Fibroblast of gingiva (primary cell): ENCODE measurements at places on chromosomes 7 and 10.

- DNase-seq: no peak
Measured at GRCh38 chr7:150631084-150631826, 930 bp downstream of the GIMAP6 start.

GRCh38 chr7:80316811-80317210 is 182.2 kb downstream of the GNAI1 start:
- DNase-seq: no peak

GRCh38 chr10:35910234-35910633 is 268.1 kb upstream of the FZD8 start:
- peak; percentile 60 for DNase-seq

- DNase-seq: no peak
Measured at GRCh38 chr10:96118604-96119450, 11.3 kb upstream of the ZNF518A start.

GRCh38 chr7:49763791-49764190 is 9.6 kb upstream of the VWC2 start:
- no peak for DNase-seq

GRCh38 chr10:97292862-97293198 is 393 bp upstream of the ARHGAP19 start:
- no peak for DNase-seq

- DNase-seq: peak; percentile 82
Measured at GRCh38 chr7:4621396-4621795, 60.7 kb upstream of the FOXK1 start.

DNA sequence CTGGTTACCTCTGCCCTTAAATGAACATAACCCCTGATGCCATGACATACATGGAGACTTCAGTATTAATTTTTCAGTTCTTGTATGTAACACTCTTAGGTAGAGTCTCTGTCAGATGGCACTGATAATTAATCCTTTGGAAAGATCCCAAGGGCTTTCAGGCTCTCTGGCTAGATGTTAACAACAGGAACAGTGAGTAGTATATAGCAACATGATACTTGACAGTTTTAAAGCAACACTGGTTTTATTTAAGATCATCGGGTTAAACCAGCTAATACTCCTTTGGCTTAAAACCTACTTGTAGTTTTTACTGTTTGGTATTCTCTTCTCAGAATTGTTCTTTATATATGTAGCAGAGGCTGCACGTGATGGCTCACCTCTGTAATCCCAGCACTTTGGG is 27.3 kb downstream of the AHCYL2 start:
- DNase-seq: no peak

GRCh38 chr7:120961638-120962173 is 11.1 kb downstream of the ING3 start:
- no peak for DNase-seq

DNA sequence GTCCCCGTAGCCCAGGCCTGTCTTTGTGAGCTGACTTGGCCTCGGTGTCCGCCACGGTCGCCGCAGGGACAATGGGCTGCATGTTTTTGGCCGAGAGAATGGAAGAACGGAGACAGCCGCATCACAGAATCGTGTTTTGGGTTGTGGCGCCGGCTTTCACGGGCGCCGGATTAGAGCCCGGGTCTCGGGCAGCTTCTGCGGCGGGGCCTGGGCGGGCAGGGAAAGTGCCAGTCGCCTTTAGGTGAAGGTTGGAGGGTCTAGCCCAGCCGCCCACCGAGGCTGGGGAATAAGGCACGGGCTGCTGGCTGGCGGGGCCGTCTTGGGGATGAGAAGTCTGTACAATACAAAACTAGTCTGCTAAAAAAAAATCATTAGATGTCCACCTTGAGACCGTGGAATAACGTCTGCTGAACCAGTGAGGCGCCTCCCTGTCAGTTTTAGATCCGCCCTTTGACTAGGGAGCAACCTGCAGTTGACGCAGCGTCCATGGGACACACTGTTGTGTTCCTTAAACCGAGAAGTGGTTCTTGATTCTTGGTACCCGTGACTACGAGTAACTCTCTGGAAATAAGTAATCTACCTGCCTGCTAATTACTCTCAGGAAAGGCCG is 577 bp downstream of the DNAJB9 start:
- DNase-seq: peak; percentile 38

DNA sequence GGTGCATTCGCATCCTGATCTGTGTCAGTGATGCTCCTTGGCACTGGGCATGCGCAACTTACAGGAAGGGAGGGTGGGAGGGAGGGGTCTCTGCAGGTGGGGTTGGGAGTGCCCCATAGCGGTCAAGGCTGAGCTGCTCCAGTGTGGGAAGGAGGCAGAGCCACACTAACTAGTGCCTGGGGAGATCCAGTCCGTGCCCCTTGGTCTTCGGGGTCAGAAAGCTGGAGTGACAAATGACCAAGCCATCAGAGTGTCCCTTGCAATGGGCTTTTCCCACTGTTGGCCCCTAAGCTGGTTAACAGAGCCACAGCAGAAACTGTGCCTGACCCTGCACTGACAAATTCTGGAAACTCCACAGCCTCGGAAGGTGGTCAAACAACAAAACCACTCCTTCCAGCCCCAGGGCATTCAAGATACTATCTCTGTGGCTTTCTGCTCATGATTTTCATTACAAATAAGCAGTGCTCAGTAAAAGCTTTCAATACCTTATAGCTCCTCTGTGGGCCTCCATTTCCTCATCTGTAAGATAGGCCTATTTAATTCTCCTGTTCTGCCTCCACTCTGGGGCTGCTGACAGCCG is 138.1 kb upstream of the UNC5B start:
- DNase-seq: no peak

- DNase-seq: no peak
Measured at GRCh38 chr7:21054427-21055112, 267.9 kb upstream of the SP8 start.

- DNase-seq: no peak
Measured at GRCh38 chr10:115861455-115861854, 411.6 kb downstream of the GFRA1 start.

- peak; percentile 30 for DNase-seq
Measured at GRCh38 chr7:118974836-118975235, 750.3 kb downstream of the ANKRD7 start.

- DNase-seq: no peak
Measured at GRCh38 chr7:139620676-139621344, 97.3 kb downstream of the CLEC2L start.

DNA sequence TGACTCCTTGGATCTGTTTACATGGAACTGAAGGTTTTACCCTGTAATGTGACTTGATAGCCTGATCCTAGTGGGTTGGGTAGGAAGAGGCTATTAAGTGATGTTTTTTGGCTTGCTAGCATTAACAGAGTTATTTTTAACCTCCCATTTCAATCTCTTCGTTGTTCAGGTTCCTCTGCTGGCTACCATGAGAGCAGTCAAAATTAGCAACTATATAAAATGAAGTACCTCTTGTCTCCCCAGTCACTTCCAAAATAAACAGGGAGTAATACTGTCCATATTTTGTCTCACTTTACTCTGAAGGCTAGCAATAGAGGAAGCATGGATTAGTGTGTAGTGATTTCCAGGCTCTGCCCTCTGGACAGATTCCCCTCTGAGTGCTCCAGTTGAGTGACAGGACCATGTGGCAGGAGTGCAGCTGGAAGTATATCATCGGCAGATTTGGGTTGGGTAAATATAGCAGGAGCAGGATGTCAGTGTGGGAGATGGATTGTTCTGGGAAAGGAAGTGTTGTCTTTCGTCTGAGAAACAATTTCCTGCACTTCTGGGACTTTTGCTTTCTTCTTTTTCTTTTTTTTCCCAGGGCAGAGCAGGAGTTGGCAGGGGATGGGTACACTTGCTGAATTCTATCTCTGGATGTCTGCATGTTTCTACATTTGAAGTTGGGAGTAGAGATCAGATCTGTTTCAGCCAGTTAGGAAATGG is 35.2 kb downstream of the GBF1 start:
- no peak for DNase-seq

GRCh38 chr7:23013715-23014649 is at the start of gene HYCC1:
HYCC1 (minus strand) TSS chr7:23014130; CDS start chr7:22991111, 23,019 bp downstream.
- peak; percentile 98 for DNase-seq

GRCh38 chr7:2730846-2731770 is 43.1 kb downstream of the AMZ1 start:
- DNase-seq: no peak

DNA sequence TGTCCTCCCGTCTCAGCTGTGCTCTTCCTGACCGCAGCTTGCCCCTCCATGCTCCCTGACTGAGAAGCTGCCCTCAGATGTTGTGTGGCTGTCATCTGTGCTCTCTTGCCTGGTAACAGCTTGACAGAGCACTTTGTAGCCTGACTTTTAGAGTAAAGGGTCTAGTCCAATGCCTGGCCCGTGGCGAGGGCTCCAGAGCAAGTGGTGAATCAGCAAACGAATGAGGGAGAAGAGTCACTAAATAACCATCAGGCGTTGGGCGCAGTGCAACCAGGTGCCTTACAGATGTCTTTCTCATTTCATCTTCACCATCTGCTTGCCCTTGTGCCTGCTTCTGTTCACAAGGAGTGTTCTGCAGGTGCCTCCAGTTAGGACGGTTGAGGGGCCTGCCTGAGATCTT is 45.6 kb downstream of the MKI67 start:
- no peak for DNase-seq

GRCh38 chr7:108724251-108725100 is 154.8 kb downstream of the DNAJB9 start:
- no peak for DNase-seq

DNA sequence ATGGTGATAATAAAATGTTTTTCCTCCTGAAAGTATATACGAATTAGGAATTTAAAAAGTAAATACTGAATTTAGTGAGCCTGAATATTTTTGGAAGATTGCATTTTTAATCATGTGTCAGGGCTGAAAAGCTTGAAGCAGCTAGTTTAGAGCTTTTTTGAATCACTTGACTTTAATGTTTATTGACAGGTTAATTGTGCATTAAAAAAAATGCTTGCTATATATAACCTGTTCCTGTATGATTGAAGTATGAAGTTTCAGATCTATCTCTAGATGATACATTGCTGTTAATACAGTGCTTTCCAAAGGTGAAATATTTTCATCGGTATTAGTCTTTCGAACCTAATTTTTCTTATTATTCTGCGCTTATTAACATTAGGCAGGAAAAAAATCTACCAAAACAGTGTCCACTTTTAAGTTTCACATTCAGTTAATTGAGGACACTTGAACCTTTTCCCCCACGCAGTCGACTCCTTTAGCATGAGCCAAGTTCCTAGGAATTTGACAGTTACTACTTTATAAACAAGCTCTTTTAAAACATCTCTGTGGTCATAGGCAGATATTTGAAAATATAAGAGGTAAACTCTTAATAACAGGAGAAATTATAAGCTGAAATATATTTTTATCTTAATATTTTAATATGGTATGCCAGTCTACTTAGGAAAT is 187.1 kb downstream of the MLLT10 start:
- DNase-seq: no peak

- no peak for DNase-seq
Measured at GRCh38 chr10:82071231-82071630, 196.2 kb downstream of the NRG3 start.

GRCh38 chr10:28677888-28678686 is 766 bp downstream of the BAMBI start:
- DNase-seq: no peak

DNA sequence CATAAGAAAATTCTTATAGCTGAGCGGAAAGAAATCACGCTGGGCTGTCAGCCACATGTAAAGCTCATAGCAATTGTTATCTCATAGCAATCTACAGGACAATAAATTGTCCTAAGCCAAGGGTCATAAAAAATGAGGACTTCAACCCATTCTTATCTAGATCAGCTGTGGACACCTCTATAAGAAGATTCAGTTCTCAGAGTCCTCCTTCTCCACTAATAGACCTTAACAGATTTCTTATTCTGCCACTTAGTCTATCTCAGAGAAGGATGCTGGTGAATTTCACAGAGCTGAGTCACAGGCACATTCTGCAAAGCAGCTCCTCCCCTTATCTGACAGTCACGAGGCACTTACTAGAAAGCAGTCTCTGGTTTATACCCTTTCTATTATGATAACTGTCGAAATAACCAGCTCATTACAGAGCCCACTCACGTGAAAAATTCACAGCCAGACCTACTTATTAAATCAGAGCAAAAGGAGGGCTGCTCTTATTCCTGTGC is 185.3 kb upstream of the PCLO start:
- DNase-seq: peak; percentile 21

- DNase-seq: no peak
Measured at GRCh38 chr10:501596-501995, 187.9 kb downstream of the DIP2C start.

DNA sequence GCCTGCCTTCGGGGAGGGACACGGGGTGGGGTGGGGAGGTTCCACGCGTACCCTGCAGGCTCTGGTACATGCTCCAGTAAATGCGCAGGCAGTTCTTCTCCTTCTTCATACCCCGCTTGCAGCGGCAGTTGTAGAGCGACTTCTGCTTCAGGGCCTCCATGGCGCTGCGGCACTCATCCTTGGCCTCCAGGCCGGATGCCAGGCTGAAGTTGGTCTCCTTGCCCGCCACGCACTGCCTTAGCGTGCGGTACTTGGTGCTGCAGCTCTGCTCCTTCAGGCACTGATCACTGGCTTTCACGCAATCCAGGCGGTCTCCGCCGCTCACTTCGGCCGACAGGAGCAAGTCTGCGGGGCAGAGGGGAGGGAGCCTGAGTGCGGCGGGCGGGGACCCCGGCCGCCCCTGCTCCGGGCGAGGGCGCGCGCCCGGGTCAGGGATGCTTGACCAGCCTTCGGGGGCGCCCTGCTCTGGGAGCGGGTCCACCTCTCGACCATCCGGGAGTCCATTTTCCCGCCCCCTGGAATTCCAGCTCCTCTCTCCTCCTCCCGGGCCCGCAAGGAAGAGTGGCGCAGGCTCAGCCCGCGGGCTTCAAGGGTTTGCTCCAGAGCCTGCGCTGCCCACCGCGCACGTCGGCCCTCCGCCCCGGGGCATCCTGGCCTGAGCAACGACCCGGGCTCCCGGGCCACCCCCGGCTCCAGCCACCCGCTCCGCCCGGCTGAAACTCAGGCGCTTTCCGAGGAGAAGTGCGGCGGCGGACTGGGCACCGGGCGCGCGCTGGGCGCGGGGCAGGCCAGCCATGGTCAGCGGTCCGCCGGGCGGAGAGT is 2.0 kb downstream of the GFRA1 start:
- DNase-seq: no peak

DNA sequence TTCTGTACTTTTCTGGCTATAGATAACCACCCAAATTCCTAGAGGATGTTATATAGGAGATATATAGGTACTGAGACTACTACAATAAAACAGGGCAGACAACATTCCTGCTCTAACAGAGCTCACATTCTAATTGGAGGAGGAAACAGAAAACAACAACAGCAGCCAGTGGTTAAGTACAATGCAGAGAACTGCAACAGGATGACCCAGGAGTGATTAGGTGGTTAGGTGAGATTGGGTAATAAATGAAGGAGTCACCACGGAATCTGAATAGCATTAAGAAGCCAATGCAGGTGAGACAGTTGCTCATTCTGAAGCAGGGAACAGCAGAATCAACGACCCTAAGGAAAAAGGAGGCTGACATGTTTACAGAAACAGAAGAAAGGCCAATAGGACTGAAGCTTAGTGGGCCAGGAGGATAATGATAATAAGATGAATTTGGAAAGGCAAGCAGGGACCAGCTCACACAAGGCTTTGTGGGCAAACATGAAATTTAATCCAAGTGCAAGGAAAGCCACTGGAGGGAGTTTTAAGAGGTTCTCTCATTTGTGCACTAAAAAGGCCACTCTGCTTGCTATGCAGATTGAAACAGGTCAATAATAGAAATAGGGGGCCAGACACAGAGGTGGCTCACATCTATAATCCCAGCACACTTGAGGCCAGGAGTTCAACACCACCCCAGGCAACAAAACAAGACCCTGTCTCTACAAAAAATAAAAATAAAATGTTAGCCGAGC is 16.9 kb upstream of the REEP3 start:
- no peak for DNase-seq

- no peak for DNase-seq
Measured at GRCh38 chr7:149811831-149812490, 26.2 kb upstream of the ZNF862 start.
